ENCODE measurements at places on chromosomes 4 and X. TPM values are rescaled to one million over a fixed set of nuclear protein-coding genes. Genes with fewer than 3 reads are reported as not detected.

DNA sequence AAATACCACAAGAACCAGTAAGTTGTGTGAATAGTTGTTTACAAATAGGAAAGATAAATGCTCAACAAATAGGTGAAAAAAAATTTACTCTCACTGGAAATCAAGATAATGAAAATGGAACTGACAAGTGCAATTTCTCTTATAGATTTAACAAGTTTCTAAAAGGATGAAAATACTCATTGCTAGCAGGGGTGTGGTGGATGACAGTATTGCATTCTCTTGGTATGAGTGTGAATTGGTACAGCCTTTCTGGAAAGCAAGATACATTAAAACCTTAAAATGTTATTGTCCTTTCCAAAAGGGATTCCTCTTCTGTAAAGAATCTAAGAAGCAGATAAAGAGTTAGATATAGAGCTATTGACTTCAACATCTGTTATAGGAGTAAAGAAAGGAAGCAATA is 240.0 kb upstream of the RPS6KA3 start:
- DNase-seq, result no peak

- no peak for DNase-seq
Observed at GRCh38 chrX:70026112-70026850, 23.5 kb downstream of the AWAT2 start.

DNA sequence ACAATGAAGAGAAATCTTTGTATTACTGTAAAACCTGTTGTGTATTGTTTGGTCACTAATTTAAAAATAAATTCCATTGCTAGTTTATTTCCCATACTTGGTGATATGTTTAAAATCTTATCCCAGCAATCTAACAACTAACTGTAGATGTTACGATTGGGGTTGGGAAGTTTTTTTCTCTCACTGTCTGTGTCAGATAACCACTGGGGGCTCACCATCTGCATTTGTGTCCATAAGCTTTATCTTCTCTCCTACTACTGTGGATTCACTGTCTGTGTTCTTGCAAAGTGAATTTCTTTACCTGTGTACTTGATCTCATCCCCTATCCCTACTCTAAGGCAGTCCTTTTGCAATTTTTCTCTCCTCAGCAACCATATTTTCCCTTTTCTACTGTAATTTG is 81.3 kb downstream of the STIM2 start:
- DNase-seq, result no peak

GRCh38 chrX:120023259-120023658 is 54.2 kb downstream of the RHOXF2B start:
- DNase-seq, result no peak

DNA sequence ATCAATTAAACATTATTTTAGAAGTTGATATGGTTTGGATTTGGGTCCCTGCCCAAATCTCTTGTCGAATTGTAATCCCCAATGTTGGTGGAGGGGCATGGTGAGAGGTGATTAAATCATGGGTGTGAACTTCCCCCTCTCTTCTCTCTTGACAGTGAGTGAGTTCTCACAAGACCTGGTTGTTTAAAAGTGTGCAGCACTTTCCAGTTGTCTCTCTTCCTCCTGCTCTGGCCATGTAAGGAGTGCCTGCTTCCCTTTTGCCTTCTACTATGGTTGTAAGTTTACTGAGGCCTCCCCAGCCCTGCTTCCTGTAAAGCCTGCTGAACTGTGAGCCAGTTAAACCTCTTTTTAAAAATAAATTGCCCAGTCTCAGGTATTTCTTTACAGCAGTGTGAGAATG is 141.4 kb downstream of the GALNTL6 start:
- DNase-seq, result no peak

GRCh38 chr4:41420541-41420940 is 117.4 kb upstream of the LIMCH1 start:
- DNase-seq, result no peak

- no peak for DNase-seq
Observed at GRCh38 chr4:52372269-52372668, 286.8 kb downstream of the USP46 start.

- DNase-seq, result no peak
Observed at GRCh38 chr4:120733968-120734367, 188.6 kb downstream of the PRDM5 start.

DNA sequence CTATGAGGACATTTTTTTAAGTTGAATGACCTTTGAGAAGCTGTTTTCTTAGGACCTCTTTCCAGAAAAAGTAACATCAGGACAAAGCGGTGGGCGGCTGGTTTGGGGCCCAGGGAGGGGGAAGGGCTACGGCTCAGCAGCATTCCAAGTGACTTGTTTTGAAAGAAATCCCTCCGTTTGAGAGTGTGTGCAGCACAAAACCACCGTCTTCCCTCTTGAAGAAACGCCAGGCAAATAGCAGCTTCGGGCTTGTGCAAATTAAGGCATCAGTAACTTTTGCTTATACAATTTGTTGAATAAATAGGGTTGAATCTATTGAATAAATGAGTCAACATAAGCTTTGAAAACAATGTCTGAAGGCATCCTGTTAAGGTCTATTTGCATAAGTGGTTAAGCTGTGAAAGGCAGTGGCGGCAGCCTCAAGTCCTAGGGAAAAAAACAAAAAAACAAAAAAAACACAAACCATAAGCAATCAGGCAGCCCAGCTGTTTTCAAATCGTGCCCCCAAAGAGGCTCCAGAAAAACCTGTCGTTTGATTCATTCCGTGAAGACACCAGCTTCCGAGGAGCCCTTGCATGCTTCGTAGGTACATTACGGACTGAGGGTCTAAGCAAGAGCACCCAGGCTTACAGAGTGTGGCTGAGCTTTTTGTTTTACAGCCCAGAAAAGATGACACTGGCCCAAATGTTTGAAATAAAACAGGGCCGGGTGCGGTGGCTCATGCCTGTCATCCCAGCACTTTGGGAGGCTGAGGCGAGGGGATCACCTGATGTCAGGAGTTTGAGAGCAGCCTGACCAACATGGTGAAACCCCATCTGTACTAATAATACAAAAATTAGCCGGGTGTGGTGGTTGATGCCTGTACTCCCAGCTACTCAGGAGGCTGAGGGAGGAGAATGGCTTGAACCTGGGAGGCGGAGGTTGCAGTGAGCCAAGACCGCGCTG is 103.7 kb downstream of the CRLF2 start:
- DNase-seq, result no peak

GRCh38 chrX:17456526-17456925 is 81.5 kb downstream of the NHS start:
- DNase-seq, result no peak

DNA sequence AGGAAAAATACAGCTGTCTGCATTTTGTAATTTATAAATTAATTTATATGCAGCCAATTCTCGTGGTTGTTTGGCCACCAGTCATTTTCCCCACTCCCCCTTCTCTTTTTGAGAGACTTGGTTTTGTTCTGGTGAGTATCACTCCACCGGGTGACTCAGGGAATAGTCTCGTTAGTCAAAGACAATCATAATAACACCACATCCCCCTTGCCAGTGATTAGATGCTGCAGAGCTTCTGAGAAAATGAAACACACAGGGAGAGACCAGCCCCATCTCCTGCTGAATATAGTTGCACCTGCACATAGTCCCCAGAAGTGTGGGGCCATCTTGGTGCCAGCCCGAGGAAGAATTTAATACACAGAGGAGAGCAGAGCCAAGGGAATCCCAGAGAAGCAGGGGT is 8.0 kb upstream of the FNIP2 start:
- DNase-seq, result no peak

DNA sequence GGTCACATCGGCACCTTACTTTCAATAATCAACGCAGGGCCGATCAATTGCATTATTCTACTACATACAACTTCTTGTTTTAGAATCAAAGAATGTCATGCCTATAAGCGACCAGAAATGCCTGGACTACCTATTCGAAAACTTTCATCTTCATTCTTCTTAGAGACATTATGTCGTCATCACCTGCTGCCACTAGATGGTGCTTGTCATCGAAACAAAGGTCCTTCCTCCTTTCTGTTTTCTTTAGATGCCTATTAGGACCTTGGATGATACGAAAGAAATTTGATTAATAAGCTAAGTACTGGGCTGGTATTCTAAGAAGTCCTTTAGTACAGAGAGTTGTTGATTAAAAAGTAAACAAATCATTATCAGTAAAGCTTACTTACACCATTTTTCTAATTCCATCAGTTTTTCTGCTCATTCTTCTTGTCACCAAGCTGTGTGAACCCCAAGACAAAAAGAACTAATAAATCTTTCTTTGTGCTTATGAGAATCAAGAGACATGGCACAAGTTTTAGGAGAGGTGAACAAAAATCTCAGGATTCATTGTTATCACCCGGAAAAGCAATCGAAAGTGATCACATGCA is 154.5 kb upstream of the SLC4A4 start:
- peak; percentile 54 for DNase-seq

DNA sequence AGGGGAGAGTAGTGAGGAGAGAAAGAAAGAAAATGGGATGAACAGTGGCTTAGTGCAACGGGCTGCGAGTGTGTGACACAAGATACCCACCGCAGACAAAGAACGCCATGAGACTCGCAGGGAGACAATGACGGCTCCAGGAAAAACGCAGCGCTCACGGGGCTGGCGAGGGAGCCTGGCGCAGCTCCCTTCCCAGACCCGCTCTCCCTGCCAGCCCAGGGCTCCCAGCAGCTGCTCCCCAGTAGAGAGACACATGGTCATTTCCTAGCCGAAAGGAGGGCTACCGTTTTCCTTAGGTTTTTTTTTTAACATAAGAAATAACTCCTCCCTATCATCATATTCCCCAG is 149.5 kb downstream of the MAML3 start:
- DNase-seq, result no peak

DNA sequence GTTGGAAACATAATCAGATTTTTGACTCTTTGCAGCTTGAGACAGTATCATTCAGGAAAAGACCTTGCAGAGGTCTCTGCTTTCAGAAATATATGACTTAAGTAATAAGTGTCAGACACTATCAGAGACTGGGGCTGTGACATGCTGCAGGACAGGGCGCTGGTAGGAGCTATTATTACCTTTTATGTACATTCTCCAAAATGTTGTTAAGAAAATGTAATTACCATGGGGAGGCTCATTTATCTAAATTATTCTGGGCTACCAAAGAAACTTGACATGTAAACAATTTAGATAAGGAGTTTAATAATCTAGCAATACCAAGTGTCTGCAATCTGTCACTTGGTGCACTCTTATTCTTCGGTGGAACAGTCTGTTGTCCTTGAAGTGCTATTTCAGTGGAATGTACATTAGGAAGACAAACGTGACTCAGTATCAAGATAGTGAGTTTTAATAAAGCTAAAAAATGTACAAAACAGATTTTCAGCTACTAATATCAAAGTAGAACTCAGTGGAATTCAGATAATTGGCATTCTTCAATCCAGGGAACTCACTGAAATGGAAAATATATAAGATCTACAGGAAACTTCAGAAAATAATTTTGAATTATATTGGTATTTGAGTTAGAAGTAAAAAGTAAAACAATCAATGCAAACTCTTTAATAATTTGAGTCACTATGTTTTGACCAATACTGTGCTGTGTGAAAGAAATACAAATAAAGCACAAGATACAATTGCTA is 214.5 kb downstream of the KCNIP4 start:
- DNase-seq, result no peak

GRCh38 chr4:24973747-24974601 is 56.8 kb downstream of the LGI2 start:
- no peak for DNase-seq

DNA sequence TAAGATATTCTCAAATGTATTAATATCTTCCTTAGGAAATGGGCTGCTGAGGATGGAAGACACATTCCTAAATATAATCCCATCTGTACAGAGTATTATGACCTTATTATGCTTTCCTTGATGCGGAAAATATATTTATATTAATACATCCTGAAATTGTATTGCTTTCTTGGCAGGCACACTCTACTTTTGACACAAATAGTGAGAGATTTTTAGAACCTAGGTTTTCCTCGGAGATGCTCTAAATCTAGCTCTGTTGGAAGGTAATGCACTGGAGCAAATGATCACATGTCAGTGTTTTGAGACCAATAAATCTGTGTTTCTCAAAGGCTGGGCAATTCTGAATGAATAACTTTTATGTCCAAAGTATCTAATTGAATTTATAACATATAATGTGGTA is 94.3 kb upstream of the MAGEC2 start:
- DNase-seq, result no peak

DNA sequence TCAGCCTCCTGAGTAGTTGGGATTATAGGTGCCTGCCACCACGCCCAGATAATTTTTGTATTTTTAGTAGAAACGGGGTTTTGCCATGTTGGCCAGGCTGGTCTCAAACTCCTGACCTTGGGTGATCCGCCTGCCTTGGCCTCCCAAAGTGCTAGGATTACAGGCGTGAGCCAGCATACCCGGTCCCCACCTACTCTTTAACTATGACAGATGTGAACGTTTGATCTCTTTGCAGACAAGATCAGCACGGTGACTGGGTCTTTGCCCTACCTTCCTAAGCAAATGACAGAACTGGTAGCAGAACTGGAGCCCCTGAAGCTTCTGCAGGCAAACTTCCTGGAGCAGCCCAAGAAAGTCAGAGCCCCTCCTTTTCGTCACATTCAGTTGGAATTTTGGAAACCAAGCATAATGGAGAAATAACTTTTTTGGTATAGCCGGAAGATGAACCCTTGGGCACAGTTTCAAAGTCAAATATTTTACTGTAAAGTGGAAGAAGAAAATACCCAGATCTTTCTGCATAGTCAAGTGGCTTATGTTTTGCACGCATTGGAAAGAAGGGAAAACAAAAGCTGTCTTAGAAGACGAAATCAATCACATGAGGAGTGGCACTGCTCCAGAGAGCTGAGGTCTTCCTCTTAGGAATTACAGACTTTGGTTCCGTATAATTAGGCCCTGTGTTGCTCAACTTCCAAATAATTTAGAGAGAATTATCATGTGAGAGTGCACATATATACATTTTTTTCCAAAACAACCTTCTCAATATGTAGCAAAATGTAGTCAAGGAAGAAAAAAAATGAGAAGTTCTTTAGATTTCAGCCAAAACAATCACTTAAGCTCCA is 90.6 kb downstream of the SORBS2 start:
- no peak for DNase-seq

DNA sequence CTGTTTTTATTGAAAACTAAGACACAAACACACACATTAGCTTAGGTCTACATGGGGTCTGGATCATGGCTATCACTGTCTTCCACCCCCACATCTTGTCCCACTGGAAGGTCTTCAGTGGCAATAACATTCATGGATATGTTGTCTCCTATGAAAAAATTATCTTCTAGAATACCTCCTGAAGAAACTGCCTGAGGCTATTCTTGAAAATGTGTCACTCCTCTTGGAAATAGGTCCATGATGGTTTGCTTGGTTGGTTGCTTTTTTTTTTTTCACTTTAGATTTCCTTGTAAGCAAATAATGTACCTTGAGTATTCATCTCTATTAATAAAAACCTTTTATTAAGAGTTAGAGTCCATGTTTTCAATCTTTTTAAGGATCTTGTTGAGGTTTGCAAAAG is 195.3 kb upstream of the PDE5A start:
- DNase-seq, result no peak

The MAP7D2 gene
- total RNA-seq, result 0.27 TPM

The GLRA3 gene
- under 0.01 TPM for total RNA-seq

The ITGB1BP2 gene
- total RNA-seq, result 1.1 TPM

The TRIM60 gene
- total RNA-seq, result not detected

The GPR34 gene
- under 0.01 TPM for total RNA-seq

The FREM3 gene
- 0.27 TPM for total RNA-seq

The ZFP42 gene
- total RNA-seq, result not detected

The SLC49A3 gene
- 5.9 TPM for total RNA-seq

The PABPC1L2B gene
- not detected for total RNA-seq
